DMS53 (cell line): ENCODE measurements at places on chromosomes 5 and 9.

DNA sequence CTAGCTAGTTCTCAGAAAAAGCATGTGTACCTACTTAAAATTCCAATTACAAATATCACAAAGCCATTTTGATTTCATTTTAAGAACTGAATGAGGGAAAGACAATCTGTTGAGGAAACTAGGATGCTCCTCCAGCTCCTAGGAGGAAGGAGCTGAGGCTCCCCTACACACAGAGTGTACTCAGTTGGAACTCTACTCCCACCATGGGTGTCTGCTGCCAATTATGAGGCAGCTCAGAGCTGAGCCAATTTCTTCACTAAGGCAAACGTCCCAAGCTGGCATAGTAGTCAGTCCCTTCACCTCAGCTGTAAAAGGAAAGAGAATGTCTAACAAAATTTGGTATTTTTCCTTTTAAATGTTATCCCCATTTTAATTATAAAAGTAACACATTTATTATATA lies 300.0 kb upstream of the TRPC7 start:
- no peak for DNase-seq

DNA sequence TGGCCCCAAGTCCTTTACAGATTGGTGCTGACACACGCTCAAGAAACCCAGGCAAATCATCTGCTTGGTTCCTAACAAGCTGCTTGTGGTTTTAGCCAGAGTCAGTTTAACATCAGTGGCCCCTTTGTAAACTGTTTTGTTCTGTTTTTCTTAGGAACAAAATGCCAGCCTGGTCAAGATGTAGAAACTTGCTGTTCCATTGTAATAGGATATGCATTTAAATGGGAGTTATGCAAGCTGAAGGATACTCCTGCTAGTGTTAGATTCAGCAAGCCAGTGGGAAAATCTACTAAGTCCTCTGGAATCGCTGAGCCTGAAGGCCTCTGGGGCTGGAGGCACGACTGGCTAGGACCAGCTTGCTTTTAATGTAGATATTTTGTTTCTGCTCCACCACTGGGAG lies 391.1 kb downstream of the TLE4 start:
- no peak for DNase-seq

GRCh38 chr5:116569999-116570398 lies 4.6 kb downstream of the SEMA6A start:
- DNase-seq = no peak

GRCh38 chr9:76580820-76581219 lies 121.8 kb downstream of the GCNT1 start:
- no peak for DNase-seq

- no peak for DNase-seq
Measured at GRCh38 chr5:143801252-143801939, 10.6 kb upstream of the HMHB1 start.

DNA sequence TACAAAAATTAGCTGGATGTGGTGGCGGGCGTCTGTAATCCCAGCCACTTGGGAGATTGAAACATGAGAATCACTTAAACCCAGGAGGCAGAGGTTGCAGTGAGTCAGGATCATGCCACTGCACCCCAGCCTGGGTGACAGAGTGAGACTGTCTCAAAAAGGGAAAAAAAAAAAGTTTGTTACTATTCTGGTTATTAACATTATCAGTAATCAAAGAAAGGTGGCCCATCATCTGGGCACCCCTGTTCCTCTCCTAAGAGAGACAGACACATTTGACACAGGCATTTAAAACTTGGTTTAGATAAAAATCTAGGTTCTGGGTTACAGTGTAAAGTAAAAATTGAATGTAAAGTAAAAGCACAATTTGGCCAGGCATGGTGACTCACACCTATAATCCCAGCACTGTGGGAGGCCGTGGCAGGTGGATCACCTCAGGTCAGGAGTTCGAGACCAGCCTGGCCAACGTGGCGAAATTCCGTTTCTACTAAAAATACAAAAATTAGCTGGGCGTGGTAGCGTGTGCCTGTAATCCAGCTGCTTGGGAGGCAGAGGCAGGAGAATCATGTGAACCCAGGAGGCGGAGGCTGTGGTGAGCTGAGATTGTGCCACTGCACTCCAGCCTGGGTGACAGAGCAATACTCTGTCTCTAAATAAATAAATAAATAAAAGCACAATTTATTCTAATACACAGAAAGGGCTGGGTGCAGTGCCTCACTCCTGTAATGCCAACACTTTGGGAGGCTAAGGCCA lies 16.7 kb upstream of the PHYHD1 start:
- DNase-seq = no peak

- no peak for DNase-seq
Measured at GRCh38 chr9:127388856-127389238, 8.1 kb upstream of the SLC2A8 start.

- DNase-seq = no peak
Measured at GRCh38 chr5:33675958-33676464, 215.8 kb downstream of the ADAMTS12 start.

DNA sequence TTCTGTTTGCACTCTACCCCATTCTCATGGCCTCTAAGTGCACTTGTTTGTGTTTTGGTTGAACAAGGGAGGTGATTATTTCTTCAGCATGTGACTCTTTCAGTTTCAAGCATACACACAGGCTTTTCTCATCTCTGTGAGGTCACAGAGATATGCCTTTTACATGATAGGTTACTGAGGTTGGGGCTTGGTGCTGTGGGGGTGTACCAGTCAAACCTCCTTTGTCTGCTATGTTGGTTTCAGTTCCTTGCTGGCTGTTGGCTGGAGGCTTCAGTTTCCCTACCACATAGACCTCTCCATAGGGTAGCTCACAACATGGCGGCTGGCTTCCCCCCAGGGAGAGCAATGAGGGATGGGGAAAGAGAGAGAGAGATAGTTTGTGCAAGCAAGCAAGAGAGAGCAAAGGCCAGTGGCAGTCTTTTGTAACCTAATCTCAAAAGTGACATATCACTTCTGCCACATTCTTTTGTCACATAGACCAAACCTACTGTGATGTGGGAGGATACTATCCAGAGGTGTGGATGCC lies 96.7 kb upstream of the SEMA6A start:
- peak; percentile 14 for DNase-seq

DNA sequence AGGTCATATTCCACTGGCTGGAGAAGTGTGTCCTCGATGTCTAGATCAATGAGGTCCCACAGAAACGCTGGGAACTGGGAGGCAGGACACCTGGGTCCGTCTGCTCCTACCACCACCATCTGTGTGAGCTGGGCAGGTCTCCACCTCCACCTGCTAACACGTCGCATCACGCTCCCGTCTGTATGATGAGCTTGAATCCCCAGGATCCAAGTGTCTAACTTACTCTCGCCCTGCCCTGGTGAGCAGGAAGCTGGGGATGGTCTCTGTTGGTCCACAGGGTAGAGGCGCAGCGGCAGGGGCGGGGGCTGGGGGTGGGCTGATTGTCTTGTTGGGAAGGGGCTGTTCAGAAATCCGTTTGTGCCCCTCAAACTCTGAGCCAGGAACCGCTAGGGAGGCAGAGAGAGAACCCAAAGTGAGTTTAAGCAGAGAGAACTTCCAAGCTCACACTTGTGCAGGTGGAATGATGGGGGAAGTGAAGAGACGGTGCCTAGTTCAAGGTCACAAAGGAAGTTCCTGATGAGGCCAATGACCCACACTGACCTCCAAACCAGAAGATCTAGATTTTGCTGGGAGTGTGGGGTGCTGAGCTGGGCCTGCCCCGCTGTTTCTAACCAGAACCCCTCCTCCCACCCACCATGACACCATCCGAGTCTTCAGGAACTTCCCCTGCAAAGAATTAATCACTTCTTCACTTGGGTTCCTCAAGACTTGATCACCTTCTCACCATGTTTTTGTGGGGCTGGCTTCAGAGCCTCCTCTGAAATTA lies 21.1 kb downstream of the ORM2 start:
- no peak for DNase-seq

GRCh38 chr5:123068368-123068938 lies 20.6 kb upstream of the PRDM6 start:
- no peak for DNase-seq

- peak; percentile 67 for DNase-seq
Measured at GRCh38 chr5:59036274-59036961, 453.5 kb downstream of the RAB3C start.

GRCh38 chr9:125356032-125356431 lies 94.4 kb downstream of the GAPVD1 start:
- no peak for DNase-seq

- no peak for DNase-seq
Measured at GRCh38 chr5:145130996-145131395, 704.1 kb downstream of the PRELID2 start.

DNA sequence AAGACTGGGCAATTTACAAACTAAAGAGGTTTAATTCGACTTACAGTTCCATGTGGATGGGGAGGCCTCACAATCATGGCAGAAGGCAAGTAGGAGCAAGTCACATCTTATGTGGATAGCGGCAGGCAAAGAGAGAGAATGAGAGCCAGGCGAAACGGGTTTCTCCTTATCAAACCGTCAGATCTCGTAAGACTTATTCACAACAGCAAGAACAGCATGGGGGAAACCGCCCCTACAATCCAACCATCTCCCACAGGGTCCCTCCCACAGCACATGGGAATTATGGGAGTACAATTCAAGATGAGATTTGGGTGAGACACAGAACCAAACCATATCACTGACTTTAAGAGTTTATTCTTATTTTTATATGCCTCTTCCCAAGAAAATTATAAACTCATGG lies 60.3 kb downstream of the RFK start:
- no peak for DNase-seq

- no peak for DNase-seq
Measured at GRCh38 chr5:162800301-162800700, 637.1 kb upstream of the CCNG1 start.

GRCh38 chr5:41404757-41405156 lies 105.6 kb downstream of the PLCXD3 start:
- no peak for DNase-seq

DNA sequence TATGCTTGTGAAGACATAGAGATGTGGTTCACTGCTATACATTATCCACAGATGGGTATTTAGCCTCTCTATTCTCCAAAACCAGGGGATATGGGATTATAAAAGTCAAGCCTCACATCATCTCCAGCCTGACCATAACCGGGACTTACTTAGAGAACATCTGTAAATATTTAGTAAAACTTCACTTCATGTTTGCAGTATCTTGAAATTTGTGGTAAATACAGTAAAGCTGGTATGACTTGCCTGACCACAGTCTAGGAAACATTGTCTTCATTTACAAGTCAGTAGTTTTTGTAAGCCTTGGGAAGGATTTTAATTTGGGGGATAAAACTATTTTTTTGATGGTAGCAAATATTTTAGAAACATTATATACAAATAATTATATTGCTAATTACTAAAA lies 64.2 kb downstream of the MAST4 start:
- DNase-seq = no peak

DNA sequence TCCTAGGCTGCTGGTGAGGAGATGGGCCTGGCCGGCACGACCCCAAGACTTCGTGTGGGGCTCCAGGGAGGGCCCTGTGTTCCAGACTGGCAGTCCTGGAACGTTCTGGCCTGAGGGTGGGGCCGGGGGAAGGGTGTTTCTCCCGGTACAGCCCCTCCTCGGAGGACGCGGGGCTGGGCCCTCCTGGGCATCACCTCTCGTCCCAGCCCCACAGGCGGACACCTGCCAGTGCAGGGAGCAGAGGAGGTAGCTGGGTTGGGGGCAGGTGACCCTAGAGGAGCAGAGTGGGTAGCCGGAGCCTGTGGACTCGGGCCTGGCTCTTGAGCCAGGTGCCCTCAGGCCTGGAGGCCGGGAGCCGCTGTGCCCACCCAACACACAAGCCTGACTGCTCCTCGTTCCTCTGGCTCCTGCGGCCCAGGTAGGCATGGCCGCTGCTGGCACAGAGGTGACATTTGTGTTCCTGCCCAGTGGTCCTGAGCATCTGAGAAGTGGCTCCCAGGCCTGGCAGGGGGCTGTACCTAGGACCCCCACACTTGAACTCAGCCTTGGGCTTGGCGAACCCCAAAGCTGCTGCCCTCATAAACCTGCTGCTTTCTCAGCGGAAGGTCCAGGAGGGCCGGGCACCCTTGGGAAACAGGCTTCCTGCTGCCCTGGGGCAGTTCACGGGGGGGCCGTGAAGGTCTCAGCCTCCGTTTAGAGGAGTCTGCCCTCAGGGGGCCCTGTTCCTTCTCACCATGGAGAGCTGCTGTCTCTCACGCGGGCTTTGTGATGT lies 817 bp downstream of the SLC6A19 start:
- DNase-seq = no peak

GRCh38 chr5:42874621-42875198 lies 63.0 kb upstream of the SELENOP start:
- no peak for DNase-seq

DNA sequence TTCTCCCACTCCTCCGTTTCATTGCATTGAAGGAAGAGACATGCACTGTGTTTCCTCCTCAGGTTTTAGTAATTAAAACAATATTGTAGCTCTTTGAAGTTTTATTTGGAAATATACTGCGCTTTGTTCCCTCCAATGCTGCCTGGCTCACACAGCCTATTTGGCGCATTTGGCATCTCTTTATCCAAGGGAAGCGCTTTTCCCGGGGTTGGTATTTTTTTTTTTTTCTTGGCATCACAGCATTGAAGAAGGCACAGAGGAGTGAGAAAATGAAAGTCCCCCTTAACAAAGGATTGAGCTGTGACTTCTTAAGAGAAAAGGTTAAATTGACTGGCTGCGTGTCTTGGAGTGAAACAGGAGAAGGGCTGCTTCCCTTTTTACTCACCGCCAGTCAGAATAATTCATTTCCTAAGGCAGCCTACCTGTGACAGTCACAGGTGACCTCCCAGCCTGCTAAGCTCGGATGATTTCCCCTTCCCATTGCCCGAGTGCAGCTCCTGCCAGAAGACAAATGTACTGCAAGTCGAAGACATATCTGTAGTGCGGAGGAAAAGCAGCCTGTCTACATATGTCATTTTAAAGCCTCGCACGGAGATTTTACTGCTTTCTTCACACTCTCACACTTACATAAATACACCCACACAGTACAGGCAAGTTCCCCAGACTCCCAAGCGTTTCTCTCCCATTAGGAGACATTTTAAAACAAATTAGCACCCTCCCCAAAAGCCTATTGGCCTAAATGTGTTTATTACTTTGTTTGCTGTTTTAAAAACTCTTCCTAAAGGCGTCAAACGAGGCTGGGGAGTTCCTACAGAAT lies 665.5 kb upstream of the ZNF608 start:
- DNase-seq = peak; percentile 79

- peak; percentile 36 for DNase-seq
Measured at GRCh38 chr9:108049026-108049607, 559.5 kb upstream of the KLF4 start.
